Osteoblast (primary cell): ENCODE measurements at places on chromosomes 6 and 20.

DNA sequence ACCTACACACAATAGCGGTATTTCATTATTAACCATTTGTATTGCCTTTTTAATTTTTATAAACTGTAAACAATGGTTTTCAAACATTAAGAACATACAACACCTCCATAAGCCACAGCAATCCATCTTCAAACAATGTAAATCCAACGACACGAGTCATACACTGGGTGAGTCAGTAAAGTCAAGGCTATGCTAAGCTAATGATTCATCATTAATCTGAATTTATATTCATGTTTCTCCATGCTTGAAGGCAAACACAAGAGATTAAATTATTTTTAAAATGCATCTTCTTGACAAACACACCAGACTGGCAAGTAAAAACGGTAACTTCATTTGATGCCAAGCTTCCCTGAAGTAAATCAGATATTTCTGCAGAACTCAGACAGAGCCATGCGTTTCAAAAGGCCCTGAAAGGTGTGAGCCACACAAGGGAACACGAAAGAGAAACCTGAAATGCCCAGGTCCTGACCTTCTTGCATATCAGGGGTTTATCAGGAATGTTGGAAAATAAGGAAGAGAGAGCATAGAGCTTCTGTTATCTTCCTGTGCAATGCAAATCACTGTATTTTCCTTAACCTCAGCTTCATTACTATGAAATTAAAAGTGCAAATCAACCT lies 162.5 kb downstream of the ALDH8A1 start:
- DNase-seq: no peak

- DNase-seq: no peak
These were observed 50.9 kb upstream of the TNFAIP3 start for GRCh38 chr6:137816133-137816579.

GRCh38 chr20:38937978-38938473 lies 11.8 kb downstream of the FAM83D start:
- no peak for DNase-seq

DNA sequence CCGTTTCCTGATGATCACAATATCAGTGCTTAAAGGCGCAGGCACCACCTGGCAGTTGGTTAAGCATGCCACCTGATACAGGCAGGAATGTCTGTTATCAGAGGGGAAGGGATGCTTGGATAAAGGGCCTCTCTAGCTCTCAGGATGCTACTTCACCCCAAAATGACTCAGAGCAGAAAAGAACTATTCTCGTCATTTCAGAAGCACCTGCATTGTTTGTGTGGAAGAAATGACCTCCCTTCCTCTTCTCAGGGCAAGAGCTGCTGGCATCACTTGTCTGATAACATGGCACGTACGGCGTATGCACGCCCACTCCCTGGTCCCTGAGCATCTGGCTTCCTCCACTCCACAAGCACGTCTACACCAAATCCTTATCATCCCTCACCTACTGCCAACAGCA lies 47.3 kb downstream of the ATP9A start:
- DNase-seq: no peak

DNA sequence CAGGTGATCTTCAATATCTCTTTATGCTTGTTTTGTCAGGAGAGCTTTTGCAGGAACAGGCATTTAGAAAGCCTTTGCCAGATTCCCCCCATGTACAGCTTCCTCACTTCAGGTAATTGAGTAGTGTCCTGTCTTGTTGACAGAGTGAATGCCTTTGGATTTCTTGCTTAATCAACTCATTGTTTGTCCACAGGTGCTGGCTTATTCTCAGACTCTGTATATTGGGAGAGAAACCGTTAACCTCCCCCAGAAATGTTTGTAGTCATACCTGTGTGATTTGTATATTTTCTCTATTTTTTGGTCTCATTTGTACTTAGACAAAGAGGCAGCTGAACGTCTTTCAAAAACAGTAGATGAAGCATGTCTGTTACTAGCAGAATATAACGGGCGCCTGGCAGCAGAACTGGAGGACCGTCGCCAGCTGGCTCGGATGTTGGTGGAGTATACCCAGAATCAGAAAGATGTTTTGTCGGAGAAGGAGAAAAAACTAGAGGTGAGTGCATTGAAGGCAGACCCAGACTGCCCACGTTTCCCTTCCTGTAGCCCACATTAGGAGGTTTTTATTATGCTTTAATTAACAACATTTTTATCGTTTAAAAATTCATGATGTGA lies 32.3 kb downstream of the RPRD1B start:
- no peak for DNase-seq

DNA sequence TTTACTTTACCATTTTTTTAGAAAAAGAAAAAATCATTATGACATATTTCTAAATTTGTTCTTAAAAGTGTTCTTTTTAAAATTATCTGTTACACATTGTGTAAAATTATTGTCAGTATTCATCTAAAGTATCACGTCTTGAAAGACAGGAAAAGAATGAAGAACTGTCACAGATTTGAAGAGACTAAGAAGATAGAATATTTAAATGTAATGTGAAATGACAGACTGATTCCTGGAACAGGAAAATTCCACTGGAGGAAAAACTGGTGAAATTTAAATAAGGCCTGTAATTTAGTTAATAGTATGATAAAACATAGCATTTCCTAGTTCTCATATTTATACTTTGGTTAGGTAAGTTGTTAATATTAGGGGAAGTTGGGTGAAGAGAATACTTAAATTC lies 52.8 kb upstream of the RUNX2 start:
- no peak for DNase-seq

DNA sequence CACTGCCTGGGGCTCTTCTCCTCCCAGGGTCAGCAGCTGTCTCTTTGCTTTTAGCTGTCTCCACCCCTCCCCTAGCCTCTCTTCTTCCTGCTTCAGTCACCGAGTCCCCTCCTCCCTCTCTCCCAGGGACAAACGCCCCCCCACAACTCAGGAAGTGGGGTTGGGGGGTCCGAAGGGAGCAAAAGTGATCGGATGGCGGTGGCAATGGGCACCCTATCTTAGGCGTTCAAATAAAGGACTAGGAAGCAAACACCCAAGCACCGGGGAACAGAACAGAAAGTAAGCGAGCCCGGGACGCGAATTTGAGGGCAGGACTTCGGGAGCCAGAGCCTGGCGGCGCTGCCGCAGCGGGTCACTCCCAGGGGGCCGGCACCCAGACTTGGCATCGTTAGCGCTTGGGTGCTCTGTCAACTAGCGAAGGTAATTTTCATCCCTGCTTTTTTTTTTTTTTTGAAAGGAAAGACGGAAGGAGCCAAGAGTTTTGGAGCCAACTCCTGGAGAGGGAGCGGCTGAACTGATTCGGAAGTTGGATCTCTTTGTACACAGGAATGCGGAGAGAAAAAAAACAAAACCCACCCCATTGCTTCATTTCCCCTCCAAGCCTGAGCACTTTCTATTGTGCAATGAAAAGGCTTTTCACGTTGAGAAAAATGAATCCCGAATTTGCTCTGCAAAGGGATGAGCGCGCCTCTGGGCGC lies 815 bp upstream of the ITPR3 start:
- peak; percentile 89 for DNase-seq

DNA sequence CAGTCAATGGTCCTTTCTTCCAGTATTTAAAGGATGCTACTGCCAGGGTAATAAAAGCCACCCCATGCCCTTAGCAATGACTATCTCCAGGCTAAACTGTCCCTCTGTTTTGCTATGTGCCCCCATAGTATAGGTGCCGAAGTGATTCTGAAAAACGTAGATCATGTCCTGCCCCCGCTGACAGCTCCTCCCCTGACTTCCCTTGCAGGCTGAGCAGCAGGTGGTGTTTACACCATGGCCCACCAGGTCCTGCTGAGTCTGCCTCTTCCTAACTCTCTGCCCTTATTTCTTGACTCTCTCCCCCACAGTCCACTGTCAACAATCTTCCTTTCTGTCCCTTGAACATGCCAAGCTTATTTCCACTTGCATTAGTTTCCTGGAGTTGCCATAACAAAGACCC lies 352.5 kb upstream of the TSHZ2 start:
- DNase-seq: no peak

DNA sequence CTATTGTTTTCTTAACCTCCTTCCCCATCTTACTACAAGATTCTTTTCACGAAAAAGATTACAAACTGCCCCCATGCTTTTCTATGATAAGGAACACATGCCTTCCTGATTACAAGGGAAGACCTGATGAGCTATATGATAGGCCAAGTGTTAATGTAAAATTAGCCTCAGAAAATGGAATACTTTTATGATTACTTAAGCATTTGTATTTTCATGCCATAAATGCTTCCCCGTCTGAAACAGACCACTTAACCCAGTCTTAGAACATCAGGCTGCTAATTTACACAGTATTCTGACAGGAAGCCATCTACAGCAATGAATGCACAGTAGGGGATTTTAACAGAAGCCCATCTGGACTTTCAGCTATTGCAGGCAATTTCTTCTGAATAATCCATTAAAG lies 274.9 kb downstream of the HAO1 start:
- no peak for DNase-seq

- DNase-seq: no peak
These were observed 360.0 kb upstream of the TSHZ2 start for GRCh38 chr20:52612046-52612632.

- DNase-seq: no peak
These were observed 509.4 kb downstream of the KIF16B start for GRCh38 chr20:16063881-16064280.

DNA sequence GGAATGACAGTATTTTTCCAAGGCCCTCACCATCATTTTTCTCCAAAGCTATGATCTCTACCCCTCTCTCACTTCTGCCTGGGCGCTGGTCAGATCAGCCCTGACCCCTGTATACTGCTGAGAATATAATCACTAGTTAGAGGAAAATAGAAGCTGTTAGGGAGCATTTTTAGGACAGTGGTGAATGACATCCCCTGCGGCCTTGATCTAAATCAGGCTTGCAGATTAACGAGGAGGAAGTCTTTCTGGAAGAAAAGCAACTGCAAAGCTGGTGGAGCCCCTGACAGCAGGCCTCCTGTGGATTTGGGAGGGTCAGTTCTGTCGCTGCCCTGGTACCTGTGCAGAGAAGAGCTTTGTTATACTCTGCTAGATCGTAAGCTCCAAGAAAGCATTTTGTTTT lies 107.9 kb downstream of the RPP40 start:
- no peak for DNase-seq

DNA sequence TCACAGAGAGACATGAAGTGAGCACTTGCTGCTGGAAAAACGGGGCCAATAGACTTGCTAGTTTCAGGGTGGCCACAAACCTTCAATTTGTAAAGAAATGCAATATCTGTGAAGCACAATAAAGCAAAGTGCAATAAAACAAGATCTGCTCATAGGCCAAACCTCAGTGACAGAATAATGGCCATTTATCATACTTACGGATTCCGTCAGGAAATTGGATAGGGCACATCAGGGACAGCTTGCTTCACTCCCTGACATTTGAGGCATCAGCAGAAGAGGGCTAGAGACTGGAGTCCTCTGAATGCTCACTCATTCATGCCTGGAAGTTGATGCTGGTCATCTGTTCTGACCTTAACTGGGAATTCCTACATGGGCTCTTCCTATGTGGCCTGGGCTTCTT lies 165.5 kb upstream of the OPRM1 start:
- DNase-seq: no peak

DNA sequence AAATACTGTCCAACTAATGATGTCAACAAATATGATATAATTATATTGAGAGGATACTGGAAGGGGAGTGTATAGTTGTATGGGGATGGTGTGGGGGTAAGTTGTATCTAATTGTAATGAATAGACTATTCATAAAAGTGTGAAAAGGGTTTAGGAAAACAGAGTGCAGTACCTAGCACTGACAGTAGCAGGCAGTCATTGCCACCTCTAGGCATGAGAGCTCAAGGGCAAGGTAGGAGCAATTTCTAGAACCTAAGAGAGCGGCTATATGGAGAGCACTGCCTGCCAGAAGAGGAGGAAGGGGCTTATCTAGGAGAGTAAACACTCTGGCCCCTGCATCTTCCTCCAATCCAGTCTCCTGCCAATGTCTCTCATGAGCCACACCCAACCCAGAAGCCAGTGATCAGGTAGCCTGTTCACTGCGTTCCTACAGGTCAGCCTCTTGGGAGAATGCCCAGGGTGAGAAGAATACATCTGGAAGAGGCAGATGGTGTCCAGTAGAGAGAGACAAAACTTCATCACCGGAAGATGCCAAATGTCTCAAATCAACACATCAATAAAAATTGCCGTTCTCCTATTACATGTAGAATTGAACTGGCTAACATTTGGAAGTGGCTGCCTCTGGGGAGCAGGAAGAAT lies 200.0 kb downstream of the LY86 start:
- DNase-seq: no peak

DNA sequence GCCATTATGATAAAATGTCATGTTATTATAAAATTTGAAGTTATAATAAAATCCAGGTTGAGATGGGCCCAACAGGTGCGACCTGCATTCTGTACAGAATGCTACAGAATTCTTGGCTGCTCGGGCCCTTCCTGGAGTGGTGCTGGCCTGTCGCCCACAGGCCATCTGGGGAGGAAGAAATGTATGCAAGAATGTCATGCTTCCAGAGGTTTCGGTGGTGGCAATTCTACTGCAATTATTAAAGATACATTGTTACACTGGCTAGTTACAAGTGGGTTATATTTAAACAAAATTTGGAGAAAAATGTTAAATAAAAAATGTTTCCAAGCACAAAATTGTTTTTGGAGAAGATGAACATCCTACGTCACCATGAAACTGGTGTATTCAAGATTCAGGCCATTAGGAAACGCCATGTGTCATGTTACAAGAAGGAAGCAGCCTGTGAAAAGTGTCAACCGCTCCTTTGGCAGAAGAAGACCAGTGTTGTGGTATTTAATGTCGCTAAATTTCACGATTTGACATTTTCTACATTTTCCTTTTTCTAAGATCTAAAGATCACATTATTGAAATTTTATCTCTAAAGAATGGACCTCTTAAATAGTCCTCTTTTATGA lies 7.1 kb downstream of the RAMACL start:
- DNase-seq: no peak

- DNase-seq: no peak
These were observed 297.5 kb downstream of the ADGB start for GRCh38 chr6:146896062-146896813.

DNA sequence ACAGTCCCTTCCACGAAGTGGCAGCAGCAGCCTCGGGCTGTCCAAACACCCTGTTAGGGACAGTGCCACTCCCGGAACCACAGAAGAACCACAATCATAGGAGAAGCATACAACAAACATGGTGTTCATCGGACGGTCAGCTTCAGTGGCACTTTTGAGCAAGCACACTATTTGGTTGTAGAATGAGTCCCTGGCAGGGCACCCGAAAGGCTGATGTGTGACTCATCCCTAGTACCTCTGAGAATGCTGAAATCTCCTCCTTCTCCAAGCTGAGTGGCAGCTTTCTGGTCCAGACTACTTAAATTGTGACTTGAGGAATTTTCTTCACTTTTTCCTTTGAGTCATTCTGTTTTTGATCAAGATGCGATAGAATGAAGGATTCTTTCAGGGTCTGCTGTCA lies 282.5 kb downstream of the ESR1 start:
- DNase-seq: no peak
